ENCODE measurements at places on chromosomes 12 and 14.

DNA sequence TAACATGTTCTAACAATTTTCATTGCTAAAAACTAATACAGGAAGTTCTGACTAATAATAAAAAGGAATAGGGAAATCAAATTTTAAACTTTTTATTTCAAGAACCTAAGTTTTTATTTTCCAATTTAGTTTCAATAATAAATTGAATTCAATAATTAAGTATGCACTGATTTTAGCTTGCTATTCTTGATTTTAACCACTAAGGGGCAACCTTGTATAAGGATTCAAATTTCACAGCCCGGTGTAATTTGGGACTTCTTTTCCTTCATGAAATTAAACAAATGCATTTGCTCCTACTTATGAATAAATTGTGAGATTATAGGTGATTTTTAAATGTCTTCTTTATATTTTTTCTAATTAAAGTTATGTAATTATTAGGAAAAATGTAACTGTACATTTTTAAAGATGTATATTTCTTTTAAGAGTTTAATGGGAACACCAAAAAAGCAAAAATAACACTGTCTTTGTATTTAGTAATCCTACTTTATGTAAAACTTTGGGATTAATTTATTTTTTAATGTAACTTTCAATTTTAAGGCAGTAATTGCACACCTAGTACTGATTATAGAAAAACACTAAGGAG, 241.4 kb upstream of the PDZRN4 start:
- DNase-seq, result no peak

- DNase-seq, result no peak
Observed at GRCh38 chr14:77509366-77509765, 10.8 kb upstream of the ISM2 start.

GRCh38 chr12:59904874-59905521, 309.2 kb downstream of the SLC16A7 start:
- DNase-seq, result no peak

DNA sequence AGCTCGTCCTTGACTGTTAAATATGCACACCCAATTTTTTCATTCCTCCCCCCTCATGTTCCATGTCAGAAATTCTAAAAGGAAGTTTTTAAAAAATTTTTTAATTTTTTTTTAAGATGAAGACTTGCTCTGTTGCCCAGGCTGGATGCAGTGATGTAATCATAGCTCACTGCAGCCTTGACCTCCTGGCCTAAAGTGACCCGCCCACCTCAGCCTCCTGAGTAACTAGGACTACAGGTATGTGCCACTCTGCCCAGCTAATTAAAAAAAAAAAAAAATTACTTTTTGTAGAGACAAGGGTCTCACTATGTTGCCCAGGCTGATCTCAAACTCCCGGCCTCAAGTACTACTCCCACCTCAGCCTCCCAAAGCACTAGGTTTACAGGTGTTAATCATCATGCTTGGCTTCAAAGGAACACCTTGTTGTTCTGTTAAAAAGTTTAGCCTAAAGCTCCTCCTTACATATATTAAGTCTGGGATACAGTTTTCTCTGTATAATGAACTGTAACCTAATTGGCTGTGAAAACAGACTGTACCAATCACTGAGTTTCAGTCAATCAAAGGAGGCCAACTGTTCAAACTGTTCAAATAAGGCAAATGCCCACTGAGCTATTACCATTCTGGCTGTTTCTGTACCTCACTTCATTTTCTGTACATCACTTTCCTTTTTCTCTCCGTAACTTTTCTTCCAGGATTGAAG, 17.8 kb downstream of the SDR9C7 start:
- DNase-seq, result no peak

DNA sequence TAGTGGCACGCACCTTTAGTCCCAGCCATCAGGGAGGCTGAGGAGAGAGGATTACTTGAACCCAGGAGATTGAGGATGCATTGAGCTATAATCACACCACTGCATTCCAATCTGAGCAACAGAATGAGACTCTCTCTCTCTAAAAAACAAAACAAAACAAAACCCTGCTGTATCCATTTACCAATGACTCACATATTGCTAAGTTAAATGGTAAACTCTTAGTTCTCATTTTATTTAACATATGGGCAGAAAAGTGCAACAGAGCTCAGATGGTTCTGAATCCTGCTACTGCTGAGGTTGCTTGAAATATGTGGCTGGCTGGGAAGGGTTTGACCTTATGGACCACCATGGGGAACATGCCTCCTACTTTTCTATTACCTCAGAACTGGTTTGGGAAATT, 33.7 kb upstream of the CCNT1 start:
- no peak for DNase-seq

DNA sequence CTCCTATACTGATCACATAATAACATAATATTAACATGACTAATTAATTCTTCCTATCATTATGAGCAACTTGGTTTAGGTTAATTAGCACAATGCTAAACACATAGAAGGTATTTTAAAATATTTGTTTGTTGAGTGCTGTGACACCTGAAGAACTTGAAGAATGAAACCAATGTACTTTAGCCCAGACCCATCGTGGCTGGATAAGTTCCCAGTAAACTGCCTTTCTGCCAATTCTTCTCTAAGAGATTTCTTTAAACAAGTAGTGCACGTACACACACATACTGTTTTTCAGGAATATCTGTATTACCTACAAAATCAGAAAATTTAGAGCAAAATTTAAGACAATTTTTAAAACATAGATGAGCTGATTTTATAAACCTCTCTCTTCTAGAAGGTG, 207.4 kb upstream of the SSTR1 start:
- no peak for DNase-seq

- no peak for DNase-seq
Observed at GRCh38 chr12:8642775-8643174, 19.9 kb downstream of the MFAP5 start.

- no peak for DNase-seq
Observed at GRCh38 chr12:47276621-47277309, 197.0 kb upstream of the AMIGO2 start.
